ENCODE measurements at places on chromosomes 6 and 20.
A peak's percentile ranks its signal among the peaks of the same experiment; 100 is the strongest.

DNA sequence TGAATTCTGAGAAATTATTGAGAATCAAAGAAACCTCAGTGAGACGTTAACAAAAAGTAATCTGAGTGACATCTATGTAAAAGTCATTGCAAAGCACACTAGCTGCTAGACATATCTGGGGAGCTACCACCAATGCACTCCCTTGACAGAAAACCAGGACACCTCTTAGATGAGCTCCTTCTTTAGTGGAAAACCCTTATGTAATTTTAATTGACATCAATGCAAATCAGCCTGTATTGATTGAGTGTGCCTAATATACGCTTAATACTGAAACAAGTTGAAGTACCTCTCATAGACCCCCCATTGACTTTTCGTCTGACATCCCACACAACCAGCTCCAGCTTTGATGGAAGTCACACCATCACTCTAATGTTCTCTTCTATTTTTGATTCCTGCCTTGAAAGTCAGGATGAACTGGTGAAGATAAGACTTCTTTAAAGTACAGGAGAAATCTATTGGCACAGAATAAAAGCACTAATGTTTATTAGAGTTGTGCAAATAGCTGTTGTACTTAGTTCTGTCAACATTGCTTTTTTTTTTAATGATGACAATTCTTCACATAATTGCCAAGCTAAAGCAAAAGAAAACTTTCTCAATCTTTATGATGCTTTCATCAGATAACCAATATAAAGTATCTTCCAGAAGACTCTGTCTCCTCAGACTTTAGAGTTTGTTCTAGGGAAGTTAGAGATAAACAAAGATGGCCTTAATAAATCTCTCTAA lies 98.0 kb upstream of the FAM8A1 start:
- DNase-seq = no peak
- peaks cover 9% of the 10 kb centered on the region for H3K4me1 ChIP-seq
- H3K4me3 ChIP-seq = no peak overlapping the region
- H3K36me3 ChIP-seq = no peaks in the 10 kb centered on the region
- no peak overlapping the region for H3K27ac ChIP-seq
- H3K27me3 ChIP-seq = no peaks in the 10 kb centered on the region

DNA sequence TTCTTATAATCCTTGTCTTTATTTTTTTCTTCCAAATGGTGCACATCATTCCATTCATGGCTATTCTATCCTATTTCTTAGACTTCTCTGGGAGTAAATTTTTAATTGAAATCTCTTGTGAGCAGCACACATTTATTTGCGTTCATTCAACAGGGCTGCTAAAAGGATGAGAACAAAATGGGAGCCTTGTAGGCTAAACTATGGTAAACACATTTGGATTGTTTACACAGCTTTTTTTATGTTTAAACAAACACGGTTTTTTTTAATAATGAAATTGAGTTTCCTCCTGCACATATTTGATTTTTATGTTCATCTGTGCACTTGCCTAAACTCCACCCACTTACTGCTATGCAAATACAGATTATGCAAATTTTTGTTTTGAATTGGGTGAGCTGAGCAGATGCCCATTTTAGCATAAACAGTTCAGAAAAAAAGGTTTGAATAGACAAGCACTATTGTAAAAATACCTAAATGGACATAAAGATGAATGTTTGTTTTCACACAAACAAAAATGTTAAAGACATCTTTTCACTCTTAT lies 92.0 kb downstream of the OLIG3 start:
- no peaks in the 10 kb centered on the region for H3K27me3 ChIP-seq
- DNase-seq = no peak
- H3K36me3 ChIP-seq = no peaks in the 10 kb centered on the region
- H3K4me3 ChIP-seq = no peak overlapping the region
- H3K4me1 ChIP-seq = no peaks in the 10 kb centered on the region

GRCh38 chr20:36167902-36168503 lies 13.5 kb downstream of the EPB41L1 start:
- H3K27me3 ChIP-seq = no peaks in the 10 kb centered on the region
- H3K36me3 ChIP-seq = no peaks in the 10 kb centered on the region
- H3K4me3 ChIP-seq = no peak overlapping the region
- no peak overlapping the region for H3K27ac ChIP-seq

DNA sequence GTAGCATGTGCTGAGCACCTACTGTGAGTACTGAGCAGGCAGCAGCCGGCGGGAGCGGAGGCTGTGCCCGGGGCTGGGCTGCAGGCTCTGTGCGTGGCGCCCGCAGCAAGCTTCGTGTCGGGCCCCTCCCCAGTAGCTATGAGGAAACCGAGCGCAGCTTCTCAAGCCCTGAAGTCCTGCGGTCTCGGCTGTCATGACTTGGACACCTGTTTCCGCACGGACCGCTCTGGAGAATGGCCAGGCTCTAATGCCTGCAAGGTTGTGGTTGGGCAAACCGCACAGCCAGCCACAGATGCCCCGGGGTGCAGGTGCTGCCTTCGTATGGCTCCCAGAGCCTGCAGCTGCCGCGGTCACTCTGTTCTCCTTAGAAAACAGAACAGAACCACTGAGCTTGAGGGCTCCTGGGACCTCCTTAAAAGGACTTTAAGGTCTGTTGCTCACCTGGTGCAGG lies 33.7 kb downstream of the PYGB start:
- no peaks in the 10 kb centered on the region for H3K27me3 ChIP-seq
- H3K27ac ChIP-seq = no peak overlapping the region
- no peak overlapping the region for H3K4me3 ChIP-seq
- no peaks in the 10 kb centered on the region for H3K36me3 ChIP-seq
- no peak for DNase-seq

GRCh38 chr6:47286301-47286700 lies 23.4 kb downstream of the TNFRSF21 start:
- no peaks in the 10 kb centered on the region for H3K36me3 ChIP-seq
- no peak overlapping the region for H3K27ac ChIP-seq
- peaks cover 7% of the 10 kb centered on the region for H3K4me1 ChIP-seq
- H3K4me3 ChIP-seq = no peak overlapping the region
- DNase-seq = no peak

DNA sequence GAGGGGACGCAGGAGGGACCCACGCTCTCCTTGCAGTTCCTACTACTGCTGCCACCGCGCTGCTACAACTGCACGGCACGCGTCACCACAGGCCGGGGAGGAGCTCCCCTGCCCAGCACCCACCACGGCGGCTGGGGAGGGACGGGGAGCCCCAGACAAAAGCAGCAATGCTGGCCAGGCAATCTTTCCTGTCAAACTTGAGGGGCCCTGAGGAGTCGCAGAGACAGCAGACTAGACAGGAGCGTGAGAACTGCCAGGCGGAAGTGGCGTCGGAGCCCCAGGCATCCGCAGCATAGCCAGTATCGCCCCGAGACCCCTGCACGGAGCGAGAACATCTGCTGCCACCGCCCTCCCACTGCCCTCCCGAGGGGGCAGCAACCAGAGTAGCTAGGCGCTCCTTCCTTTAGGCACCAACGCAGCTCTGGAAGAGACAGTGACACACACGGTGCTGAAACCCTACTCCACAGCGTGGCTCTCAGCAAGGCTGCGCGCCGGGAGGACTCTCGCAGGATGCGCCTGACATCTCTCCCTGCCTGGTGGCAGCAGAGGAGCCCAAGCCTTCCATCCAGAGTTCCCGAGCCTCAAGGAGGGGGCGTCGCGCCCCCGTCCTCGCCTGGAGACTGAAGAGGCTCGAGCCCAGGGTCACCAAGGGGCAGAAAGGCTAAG lies 2.2 kb downstream of the TAF4 start:
- no peaks in the 10 kb centered on the region for H3K27me3 ChIP-seq
- H3K4me1 ChIP-seq = peaks cover 30% of the 10 kb centered on the region
- H3K4me3 ChIP-seq = peak overlapping the region; percentile 61
- peak overlapping the region; percentile 7 for H3K27ac ChIP-seq
- H3K36me3 ChIP-seq = no peaks in the 10 kb centered on the region

GRCh38 chr6:53854843-53855567 lies 60.2 kb downstream of the LRRC1 start:
- no peak overlapping the region for H3K4me3 ChIP-seq
- DNase-seq = peak; percentile 45
- H3K36me3 ChIP-seq = no peaks in the 10 kb centered on the region
- peak overlapping the region; percentile 73 for H3K27ac ChIP-seq

GRCh38 chr6:28953039-28953584 lies 29.3 kb upstream of the TRIM27 start:
- peak; percentile 81 for DNase-seq
- peak overlapping the region; percentile 49 for H3K27ac ChIP-seq
- H3K4me1 ChIP-seq = no peaks in the 10 kb centered on the region
- peak overlapping the region; percentile 71 for H3K4me3 ChIP-seq
- no peaks in the 10 kb centered on the region for H3K27me3 ChIP-seq

DNA sequence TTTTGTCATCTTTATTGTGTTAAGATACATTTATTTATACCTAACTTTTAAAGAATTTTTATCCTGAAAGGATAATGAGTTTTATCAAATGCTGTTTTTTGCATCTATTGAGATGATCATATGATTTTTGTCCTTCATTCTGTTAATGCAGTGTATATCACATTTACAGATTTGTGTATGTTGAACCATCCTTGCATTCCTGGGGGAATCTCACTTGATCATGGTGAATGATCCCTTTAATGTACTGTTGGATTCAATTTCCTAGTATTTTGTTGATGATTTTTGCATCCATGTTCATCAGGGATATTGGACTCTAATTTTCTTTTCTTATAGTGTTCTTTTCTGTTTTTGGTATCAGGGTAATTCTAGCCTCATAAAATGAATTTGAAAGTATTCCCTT lies 38.5 kb upstream of the SLC22A3 start:
- DNase-seq = no peak
- no peak overlapping the region for H3K4me3 ChIP-seq
- no peak overlapping the region for H3K27ac ChIP-seq
- no peaks in the 10 kb centered on the region for H3K27me3 ChIP-seq

GRCh38 chr6:10730254-10730653 lies 7.4 kb downstream of the TMEM14C start:
- no peak for DNase-seq
- H3K4me1 ChIP-seq = no peaks in the 10 kb centered on the region
- no peak overlapping the region for H3K4me3 ChIP-seq
- no peaks in the 10 kb centered on the region for H3K27me3 ChIP-seq

DNA sequence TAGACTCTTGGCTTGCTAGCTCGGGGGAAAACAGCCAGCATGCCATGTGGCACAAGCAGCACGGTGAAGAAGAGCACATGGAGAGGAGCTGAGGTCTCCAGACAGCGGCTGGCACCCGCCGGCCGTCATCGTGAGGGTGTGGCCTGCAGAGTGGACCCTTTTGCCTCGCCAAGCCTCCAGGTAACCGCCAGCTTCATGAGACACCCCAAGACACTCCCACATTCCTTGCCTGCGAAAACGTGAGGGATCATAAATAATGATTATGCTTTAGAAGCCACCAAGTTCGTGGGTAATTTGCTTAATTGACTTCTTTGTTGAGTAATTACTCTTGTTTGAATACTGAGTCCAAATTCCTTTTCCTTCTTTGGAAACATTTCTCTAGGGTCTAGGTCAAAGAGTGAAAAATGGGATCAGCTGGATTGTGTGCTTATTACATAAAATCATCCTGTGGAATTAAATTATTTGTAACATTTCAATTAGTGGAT lies 23.2 kb downstream of the FAM50B start:
- H3K4me3 ChIP-seq = no peak overlapping the region
- no peaks in the 10 kb centered on the region for H3K36me3 ChIP-seq
- peak overlapping the region; percentile 60 for H3K27ac ChIP-seq
- peaks cover 24% of the 10 kb centered on the region for H3K4me1 ChIP-seq
- H3K27me3 ChIP-seq = no peaks in the 10 kb centered on the region

- H3K27ac ChIP-seq = no peak overlapping the region
- H3K36me3 ChIP-seq = no peaks in the 10 kb centered on the region
- no peak overlapping the region for H3K4me3 ChIP-seq
These were observed 39.6 kb upstream of the OGFRL1 start for GRCh38 chr6:71248878-71249544.

GRCh38 chr6:157682856-157683481 lies 140.1 kb upstream of the SNX9 start:
- peak overlapping the region; percentile 24 for H3K27ac ChIP-seq
- no peak for DNase-seq
- no peaks in the 10 kb centered on the region for H3K36me3 ChIP-seq
- H3K27me3 ChIP-seq = no peaks in the 10 kb centered on the region

DNA sequence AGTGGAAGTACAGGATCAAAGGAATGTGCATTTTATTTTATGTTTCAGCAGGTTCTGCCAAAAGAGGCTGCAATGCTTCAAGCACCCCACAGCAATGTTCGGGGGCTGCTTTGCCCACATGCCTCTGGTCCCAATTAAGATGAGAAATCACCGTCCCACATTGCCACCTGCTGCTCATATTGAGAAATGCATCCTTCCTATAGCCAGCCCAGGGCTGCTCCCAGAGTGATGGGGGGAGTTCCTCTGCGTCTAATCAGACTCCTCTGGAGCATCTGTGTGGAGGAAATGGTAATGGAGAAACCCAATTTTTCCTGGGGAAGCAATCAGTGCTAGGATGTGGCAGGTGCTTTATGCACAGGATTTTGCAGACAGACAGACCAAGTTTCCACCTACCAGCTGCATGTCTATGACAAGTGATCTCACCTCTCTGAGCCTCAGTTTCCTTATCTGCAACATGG lies 33.7 kb downstream of the PTGIS start:
- no peak overlapping the region for H3K27ac ChIP-seq
- H3K36me3 ChIP-seq = no peaks in the 10 kb centered on the region
- peak; percentile 76 for DNase-seq
- no peaks in the 10 kb centered on the region for H3K4me1 ChIP-seq

DNA sequence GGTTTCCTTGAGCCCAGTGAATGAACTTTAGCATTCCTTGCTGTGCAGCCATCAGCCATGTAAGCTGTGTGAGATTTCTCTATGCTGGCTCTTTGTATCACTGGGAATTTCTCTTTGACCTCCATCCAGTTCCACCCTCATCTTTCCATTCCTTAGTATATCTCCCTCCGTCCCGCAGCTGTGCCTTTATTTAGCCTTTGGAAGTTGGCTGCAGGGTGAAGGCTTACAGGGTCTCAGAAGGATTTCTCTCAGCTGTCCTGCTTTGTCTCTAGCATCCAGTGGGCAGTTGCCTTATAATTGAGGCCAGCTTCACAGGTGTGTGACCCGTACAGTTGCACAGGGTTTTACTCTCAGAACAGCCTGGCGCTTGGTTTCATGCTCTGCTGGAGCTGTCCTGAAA lies 144.3 kb downstream of the PXDC1 start:
- H3K27me3 ChIP-seq = no peaks in the 10 kb centered on the region
- H3K27ac ChIP-seq = no peak overlapping the region

DNA sequence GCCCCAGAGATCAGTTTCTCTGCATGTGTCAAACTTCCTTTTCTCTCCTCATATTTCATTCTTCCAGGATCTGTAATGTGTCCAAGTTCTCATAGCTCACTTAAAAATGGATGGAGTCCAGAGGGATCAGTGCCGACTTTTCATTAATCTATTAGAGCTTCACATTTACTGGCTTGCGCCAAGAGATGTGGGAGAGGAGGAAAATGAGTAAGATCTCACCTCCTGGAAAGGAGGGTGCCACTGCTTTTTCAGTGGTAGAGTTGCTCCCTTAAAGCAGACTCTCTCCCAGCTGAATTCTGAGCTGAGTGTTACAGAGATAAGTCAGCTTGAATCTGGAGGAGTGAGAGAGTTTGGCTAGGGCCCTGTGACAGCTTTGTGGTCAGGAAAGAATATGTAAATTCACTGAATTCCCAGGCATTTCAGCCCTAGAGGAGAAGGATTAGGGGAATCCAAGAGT lies 175.9 kb downstream of the SOX4 start:
- peak; percentile 32 for DNase-seq
- H3K4me3 ChIP-seq = no peak overlapping the region
- H3K27me3 ChIP-seq = no peaks in the 10 kb centered on the region
- no peaks in the 10 kb centered on the region for H3K36me3 ChIP-seq
